ENCODE measurements at places on chromosomes 1 and 21.
A peak's percentile ranks its signal among the peaks of the same experiment; 100 is the strongest.

- DNase-seq = peak; percentile 29
These were observed at the start of gene SYT6 for GRCh38 chr1:114153261-114154145. Gene SYT6 (minus strand): TSS chr1:114153869. CDS start chr1:114153772, 97 bp downstream.

GRCh38 chr1:93078638-93078985, 471 bp upstream of the MTF2 start:
- no peak for DNase-seq

DNA sequence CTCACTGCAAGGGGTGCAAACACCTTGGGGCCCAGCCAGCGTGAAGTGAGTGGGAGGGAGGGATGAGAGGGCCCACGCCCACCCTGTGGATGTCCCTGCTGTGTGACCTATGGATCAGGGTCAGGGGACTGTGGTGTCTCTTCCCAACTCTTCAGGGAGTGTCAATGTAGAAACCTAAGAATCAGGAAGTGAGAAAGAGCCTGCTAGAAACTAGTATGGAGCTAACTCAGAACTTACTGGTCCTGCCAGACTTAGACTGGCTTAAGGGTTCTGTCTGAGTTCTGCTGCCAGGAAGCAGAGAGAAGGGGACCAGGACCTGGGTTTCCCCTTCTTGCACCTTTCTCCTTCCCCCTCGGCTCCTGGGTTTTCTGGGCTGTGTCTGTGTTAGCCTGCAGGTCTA, 1.8 kb upstream of the IL10 start:
- DNase-seq = no peak

DNA sequence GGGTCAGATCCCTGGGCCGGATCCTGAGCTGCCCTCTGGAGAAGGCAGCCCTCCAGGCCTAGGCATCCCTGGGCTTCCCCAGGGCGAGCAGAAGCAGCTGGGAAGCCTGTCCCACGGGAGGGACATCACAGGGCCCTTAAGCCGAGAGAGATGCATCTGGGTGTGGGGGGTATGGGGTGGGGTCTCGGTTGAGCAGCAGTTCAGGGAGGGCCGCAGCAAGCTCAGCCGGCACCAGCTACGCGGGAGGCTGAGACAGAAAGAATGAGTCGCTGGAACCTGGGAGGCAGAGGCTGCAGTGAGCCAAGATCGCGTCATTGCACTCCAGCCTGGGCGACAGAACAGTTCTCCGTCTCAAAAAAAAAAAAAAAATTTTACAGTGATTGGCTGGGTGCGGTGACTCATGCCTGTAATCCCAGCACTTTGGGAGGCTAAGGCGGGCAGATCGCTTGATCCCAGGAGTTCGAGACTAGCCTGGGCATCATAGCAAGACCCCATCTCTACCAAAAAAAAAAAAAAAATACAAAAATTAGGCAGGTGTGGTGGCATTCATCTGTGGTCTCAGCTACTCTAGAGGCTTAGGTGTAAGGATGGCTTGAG, 37.7 kb downstream of the RRP1 start:
- DNase-seq = no peak

DNA sequence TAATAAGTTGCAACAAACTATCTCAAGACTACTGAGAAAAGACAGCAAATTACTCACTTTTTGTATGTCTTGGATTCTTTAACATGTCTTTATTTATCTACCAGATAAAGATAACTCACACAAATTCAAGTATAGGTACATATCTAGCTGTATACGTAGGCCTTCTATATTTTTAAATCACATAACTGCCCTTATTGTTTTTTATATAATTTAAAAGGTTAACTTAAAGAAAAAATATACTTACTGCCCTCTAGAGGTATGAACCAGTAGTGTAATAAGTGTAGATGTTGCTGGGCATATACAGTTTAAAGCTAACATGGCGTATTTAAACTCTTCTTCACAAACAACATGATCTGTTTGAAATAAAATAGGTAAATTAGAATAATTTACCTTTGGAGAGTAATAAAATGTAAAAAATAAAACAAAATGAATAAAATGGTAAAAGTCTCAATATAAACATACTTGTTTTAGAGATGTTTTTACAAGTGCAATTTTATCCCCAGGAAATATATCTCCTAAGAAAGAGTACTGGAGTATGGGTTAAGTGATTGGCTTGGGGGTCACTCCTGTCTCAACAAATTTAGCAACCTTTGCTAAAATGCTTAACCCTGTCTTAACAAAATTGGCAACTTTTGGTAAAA, 235.2 kb downstream of the KCNT2 start:
- DNase-seq = no peak

DNA sequence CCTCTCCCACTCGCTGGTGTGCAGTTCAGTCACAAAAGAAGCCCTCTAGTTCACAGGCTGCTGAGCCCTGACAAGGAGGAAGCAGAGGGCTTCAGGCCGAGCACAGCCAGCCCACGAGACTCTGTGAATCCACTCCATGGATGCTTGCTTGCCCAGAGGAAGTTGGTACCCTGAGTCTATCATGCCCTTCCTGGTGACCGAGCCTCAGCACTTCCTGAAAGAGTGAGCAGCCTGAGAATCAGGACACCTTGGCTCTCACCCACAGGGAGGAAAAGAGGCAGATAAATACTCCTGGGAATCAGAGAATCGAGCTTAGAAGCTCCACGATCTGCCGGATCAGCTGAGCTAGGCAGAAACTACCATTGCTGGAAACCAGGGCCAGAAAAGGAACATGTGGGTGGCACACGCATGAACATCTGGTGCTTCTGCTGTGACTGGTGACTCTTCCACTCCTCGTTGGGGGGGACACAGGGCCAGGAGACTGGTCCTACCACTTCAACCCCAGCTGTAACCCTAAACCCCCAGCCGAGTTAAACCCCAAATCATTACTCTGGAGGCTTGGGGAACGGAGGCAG, 376.3 kb upstream of the CAMK1G start:
- DNase-seq = no peak
